Stimulated activated CD8-positive, alpha-beta memory T cell treated with anti-CD3 and anti-CD28 coated beads, Interleukin-15, amount 100 ng/mL, for 48 hours (primary cell): ENCODE measurements at places on chromosomes 4 and X.
A peak's percentile ranks its signal among the peaks of the same experiment; 100 is the strongest.

- DNase-seq, result no peak
These were observed 3.3 kb downstream of the ADGRL3 start for GRCh38 chr4:61203436-61203790.

- no peak for DNase-seq
These were observed 201.1 kb upstream of the MBNL3 start for GRCh38 chrX:132689612-132690563.

DNA sequence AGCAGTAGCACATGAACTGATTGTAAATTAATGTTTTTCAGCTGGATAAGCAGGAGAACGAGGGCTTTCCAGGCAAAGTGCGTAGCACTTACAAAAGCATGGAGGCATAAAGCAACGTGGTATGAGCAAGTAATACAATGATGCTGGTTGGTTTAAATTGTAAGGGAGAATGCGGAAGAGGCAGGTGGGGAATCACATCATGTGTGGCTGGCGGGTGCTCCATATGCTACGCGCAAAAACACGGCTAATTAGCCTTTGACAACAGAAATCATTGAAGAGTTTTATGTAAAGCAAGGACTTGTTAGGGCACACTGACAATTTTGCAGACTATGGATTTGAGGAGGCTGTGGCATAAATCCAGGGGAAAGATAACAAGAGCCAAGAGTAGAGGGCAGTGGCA lies 14.6 kb downstream of the SYTL4 start:
- no peak for DNase-seq

DNA sequence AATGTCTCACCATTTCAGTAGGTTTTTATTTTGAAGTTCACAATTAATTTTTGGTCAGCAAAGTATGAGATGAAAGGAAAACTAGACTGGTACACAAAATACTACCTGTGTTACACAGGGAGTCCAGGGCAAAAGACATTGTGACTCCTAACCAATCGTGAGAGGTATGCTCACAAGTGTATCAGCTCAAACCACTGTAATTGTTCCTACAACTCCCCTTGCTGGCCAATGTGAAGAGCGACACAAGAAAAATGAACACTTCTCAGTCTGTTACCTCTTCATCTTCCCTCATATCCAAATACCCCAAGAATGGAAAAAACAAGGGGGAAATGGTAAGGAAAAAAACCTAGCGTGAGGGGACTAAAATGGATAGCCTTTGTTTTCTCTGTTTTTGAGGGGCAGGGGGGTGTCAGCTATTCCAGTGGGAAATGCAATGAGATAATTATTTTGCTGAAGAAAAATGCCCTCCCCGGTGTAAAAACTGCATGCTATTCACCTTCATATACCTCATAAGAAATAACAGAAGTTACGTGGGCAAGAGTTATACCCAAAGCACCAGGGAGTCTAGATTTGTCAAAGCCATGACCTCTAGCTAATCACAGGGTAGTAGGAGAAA lies 30.6 kb upstream of the NSUN7 start:
- DNase-seq, result no peak

GRCh38 chrX:69311936-69312670 lies 146.8 kb upstream of the PJA1 start:
- no peak for DNase-seq

- no peak for DNase-seq
These were observed 58.7 kb downstream of the RWDD4 start for GRCh38 chr4:183600189-183600685.

GRCh38 chrX:31349515-31349914 lies 277.7 kb upstream of the FTHL17 start:
- DNase-seq, result no peak

GRCh38 chr4:105060628-105061027 lies 86.0 kb upstream of the TET2 start:
- peak; percentile 1 for DNase-seq

DNA sequence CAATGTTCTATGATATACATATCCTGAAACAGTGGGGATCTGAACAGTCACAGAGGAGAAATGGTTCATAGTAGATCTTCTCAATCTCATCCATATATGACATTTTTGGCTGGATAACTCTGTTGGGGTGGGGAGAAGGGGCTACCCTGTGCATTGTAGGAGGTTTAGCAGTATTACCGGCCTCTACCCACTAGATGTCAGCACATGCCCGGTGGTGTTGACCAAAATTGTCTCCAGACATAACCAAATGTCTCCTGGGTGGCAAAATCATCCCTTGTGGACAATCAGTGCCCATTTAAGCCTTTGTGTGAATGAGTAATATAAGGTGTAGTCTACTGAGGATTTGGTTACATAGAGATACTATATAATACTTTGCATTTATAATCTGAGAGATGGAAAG lies 89.9 kb downstream of the PLS3 start:
- DNase-seq, result peak; percentile 17

DNA sequence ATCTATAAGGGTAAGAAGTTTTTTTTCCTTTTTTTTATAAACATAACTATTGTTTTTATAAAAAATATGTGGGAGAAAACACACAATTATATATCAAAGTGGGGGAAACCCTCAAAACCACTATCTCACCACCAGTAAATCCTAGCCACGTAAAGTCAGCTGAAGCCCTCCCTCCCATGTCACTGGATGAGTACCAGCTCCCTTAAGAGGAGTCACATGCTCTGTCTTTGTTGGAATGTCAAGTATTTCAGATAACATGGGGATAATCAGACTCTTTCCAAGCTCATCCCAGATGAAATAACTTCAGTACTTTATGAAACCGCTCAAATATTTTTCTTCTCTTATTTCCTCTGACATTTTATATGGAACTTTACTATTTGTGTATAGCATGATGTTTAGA lies 2.4 kb downstream of the MYOZ2 start:
- no peak for DNase-seq

GRCh38 chr4:92101737-92102172 lies 202.0 kb upstream of the GRID2 start:
- no peak for DNase-seq

- no peak for DNase-seq
These were observed 7.9 kb downstream of the PLK4 start for GRCh38 chr4:127888559-127888958.

- DNase-seq, result no peak
These were observed 20.3 kb upstream of the PDCL2 start for GRCh38 chr4:55612341-55612740.

DNA sequence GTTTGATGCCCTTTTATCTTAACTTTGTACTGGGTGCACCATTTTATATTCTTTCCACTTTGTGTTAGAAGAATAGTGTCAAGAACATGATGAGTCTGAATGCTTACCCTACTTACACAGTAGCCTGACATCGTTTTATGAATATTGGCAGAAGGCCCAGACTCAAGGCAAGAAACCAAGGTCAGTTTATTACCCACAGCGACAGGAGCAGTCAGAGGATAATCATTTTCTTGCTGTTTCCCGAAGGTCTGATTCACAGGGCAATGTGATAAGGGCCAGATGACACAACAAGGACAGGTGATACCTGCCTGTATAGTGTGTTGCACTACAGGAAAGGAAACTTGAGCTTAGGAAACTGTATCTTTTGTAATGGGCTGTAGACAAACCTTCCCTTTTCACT lies 417.4 kb downstream of the SPOCK3 start:
- no peak for DNase-seq

DNA sequence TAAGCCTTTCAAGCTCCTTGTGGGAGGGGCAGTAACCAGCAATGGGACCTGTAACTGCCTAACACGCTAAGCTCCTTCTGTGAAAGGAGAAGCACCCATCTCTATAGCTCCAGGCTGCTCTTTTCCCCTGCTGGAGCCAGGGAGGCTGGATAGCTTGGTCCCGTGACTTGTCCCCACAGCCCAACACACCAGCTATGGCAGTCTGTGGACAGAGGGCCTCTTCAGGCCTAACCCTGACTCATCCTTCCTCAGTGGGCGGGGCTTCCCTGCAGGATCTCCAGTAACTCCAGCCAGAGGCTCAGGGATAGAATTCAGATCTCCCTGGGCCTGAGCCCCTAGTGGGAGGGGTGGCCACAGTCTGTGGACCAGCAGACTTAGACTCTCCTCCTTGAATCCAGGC lies 1290.1 kb downstream of the PCDH7 start:
- no peak for DNase-seq

DNA sequence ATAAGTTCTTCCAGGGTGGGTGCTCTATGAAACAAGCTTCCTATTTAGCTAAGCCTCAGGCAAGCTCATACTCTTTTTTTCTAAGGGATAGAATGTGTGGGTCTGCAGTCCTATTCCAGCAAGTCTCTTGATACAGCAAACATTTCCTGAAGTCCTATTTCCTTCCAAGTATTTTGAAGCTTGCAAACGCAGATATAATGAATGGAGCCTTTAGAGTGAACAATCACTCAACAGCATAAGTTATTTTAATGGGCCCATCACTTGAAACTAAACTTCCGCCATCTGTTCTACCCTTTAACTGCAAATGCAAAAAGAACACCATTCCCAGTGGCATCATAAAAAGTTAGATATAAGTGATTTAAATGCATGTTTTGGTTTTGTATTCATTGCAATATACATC lies 108.3 kb upstream of the TAPT1 start:
- no peak for DNase-seq

GRCh38 chr4:154082760-154083535 lies 294.1 kb upstream of the SFRP2 start:
- DNase-seq, result no peak

DNA sequence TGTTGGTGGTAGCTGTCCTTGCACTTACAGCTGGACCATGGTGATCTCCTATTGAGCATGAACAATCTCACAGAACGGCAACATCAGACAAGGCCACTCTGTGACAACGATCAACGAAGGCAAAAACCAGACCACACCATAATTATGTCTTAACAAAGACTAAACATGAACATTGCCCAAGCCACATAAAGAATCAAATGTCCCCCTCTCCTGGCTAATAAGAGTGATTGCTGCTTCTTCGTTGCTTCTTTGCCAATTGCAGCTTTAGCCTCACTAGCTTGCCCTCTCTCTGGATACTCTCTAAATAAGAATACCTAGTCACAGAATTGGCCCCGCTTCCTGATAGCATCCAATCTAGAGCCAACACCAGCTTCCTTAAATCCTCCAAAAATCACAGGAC lies 41.5 kb upstream of the PGRMC1 start:
- DNase-seq, result no peak

DNA sequence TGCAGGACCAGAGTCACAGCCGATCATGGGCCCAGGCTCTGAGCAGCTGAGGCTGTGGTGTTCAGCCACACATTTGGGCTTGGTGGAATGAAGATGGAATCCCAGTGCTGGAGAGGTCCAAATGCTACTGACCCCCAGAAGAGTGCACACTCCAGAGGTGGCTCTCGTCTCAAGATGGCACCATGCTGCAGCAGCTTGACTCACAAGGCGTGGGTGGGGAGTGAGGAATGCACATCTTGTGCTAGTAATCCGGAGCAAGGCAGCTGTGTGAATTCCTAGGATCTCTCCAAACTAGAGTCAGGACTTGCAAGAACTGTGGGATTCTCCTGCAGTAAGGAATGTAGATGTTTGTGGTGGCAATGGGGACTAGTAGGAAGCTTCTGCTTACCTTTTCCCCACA lies 28.7 kb downstream of the RAB28 start:
- DNase-seq, result no peak

DNA sequence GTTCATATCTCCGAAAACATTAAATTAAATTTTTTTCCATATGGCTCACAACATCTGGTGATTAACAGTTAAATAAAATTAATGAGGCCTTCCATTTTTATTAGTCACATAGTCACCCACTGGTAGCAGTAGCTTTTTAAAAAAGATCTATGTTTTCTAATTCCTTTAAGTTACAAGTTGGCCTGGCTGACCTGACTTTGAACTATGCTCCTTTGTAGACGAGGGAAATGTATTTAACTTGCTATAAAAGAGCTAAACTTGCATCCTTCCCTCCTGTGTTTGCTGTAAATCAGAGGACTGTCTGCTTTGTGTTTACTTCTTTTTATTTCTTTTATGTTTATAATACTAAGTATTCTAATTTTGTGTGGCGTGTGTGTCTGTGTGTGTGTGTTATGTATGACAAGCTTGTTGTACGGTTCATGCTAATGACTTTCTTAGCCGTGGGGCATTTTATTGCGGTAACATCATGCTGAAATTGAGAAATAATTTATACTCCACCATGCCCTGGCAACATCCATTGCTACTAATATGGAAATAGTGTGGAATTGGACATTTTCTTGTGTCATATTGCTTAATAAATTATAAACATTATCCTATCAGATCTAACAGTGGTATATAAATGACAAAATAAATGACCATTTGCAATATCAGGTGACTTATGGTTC lies 241.7 kb downstream of the SNCA start:
- no peak for DNase-seq

DNA sequence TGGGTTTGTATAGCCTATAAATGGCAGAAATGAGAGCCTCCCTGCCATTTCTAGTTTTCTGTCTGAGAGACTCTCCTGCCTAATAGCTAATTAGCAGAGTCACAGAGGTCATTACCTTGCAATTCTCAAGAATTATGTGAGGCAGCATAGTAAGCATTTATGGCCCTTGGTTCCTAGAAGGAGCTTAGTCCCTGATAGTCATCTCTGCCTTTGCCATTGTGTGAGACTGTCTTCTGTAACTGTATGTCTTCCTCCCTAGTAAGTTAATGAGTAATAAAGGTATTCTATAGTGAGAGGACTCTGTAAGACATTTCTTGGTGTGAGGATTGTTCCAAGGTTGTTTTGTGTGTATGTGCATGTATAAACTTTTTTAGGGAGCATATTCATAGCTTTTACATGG lies 108.7 kb downstream of the AR start:
- DNase-seq, result no peak

DNA sequence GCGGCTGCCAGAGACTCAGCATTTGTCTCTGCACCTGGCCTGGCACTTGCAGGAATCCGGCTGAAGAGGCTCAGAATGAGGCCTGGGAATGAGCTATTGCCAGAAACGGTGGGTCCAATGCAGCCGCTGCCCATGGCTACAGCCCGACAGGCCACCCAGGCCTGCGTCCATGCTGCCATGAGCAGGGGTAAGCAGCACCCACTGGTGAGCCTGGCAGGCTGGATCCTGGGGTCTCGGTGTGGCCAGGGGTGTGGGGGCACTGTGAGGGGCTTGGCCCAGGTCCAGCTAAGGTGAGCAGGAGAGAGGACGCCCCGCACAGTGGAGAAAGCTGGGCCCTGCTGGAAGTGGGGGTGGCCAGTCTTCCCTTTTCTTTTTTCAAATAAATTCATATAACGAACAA lies 60.3 kb upstream of the MXD4 start:
- DNase-seq, result no peak
